Activated naive CD4-positive, alpha-beta T cell treated with anti-CD3 and anti-CD28 coated beads, Interleukin-2, amount 50 U/mL, for 16 hours (primary cell): ENCODE measurements at places on chromosomes 2 and 18.

DNA sequence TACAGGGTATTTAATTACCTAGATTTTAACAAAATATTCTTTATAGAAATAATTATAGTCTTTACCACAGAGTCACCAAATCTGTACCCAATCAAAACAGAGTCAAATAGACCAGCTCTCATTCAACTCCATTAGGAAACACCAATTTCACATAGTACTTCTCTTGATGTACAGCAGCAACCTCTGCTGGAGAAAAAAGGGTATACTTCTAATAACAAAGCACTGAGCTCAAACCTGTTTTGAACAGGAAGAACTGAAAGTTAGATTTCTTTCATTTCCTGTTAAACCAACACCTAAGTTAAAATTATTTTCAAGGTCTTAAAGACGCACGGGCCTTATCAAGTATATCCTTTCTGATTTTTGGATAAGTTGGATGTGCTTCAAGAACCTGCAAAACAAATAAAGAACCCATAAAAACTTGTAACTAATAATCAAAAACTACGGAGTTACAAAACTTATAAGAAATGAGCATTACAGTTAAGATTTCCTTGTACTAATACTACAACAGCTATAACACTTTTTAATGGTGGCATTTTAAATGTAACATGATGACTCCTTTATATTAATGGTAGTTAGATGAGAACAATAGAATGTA lies 79.0 kb downstream of the TTC21B start:
- DNase-seq = no peak

GRCh38 chr2:179268277-179268925 lies 3.8 kb upstream of the SESTD1 start:
- DNase-seq = no peak

DNA sequence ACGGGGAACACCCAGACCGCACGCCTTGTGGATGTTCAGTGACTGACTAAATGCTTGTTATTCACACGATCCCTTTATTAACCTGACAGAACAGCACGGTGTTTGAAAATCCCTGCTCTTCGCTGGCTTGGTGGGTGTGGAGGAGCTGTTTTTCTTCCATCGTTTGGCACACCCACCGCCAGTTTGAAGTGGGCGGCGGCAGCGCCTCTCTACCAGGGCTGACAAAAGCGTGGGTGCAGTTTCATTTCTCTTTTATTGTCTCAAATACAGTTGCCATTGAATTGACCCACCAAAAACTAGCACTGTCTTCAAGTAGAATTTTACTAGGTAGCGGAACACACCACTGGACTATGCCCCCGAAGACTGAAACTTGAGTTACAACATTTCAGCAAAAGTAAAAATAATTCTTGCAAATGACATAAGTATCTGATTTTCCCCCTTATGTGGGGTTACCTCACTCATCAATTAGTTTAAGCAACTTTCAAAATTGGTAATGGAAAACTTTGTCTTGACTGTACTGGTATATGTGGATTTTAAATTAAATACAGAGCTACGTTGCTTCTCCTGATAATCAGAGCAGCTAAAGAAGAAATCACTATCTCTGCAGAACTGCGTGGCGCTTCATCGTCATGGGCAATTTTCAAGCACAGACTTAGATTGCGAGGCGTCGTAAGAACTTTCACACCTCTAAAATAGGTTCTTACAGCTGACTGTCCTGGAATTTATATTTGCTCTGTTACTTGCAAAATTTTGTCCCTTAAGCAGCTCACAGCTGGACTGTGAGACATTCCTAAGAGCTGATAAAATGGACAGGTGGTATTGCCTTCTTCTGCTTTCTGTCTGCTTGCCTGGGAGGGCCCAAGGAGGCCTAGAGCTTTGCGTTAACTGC lies 60.9 kb downstream of the LDLRAD4 start:
- DNase-seq = peak; percentile 55

DNA sequence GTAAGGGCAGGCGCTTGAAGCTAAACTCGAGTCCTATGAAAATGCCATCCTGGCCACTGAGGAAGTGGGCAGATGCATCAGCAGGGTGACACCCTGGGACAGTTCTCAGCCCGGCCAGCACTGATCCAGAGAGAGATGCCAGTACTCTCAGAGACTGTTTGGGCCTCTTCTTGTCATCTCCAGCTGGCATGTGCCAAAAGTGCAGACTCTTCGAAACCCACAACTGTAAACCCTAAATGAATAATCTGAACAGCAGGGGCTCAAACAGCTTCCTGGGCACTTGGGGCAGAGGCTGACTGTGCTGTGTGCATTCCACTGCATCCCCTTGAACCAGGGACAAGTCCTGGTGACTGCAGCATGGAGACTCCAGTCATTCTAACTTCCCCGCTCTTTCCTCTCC lies 204.2 kb upstream of the SMAD2 start:
- DNase-seq = no peak

- DNase-seq = no peak
Observed at GRCh38 chr2:219531639-219532377, 11.8 kb downstream of the CHPF start.

DNA sequence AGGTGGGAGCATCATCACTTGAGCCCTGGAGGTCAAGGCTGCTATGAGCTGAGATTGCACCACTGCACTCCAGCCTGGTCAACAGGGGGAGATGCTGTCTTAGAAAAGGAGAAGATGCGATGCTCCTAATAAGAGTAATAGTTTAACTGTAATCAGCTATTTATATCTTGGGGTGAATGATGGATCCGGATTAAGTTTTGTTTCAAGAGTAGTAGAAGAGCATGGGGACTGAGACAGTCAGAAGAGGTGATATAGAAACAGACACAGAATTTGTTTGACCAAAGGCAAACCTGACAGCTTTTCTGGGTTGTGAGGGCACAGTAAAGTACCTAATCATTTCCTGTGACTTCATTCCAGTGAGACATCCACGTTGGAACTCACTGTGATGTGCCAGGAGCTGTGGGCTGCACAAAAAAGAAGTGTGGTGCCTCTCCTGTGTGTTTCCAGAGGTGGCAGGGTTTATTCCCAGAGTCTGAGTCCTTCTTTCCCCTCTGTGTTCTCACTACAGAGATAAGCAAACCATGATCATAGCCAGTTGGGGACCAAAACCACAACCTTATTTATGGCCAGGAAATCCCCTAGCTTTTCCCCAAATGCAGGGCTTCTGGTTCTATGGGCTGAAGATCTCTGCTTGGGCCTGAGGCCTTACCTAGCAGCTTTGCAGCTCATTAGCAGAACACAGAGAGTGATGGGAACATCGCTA lies 113.7 kb downstream of the XRCC5 start:
- DNase-seq = no peak

GRCh38 chr2:62319070-62319469 lies 123.2 kb downstream of the B3GNT2 start:
- no peak for DNase-seq

- no peak for DNase-seq
Observed at GRCh38 chr2:191538334-191538903, 139.5 kb upstream of the NABP1 start.

- DNase-seq = no peak
Observed at GRCh38 chr2:191899410-191899809, 52.5 kb upstream of the CAVIN2 start.

DNA sequence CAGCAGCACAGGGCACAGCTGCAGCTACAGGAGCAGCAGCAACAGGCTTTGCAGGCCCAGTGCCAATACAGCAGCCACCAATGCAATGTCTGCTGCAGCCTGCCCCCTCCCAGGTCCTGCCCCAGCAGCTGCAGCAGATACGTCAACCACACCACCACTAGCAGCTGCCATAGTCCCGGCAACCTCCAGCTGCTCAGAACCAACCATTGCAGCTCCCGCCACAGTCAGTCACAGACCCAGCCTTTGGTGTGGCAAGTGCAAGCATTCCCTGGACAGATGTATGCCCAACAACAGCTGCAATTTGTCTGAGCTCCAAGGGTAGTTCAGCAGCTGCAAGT lies 53.3 kb upstream of the TUBA3E start:
- no peak for DNase-seq

- DNase-seq = no peak
Observed at GRCh38 chr2:99974682-99975375, 167.6 kb downstream of the AFF3 start.

GRCh38 chr2:233262562-233262961 lies 11.1 kb downstream of the ATG16L1 start:
- no peak for DNase-seq

DNA sequence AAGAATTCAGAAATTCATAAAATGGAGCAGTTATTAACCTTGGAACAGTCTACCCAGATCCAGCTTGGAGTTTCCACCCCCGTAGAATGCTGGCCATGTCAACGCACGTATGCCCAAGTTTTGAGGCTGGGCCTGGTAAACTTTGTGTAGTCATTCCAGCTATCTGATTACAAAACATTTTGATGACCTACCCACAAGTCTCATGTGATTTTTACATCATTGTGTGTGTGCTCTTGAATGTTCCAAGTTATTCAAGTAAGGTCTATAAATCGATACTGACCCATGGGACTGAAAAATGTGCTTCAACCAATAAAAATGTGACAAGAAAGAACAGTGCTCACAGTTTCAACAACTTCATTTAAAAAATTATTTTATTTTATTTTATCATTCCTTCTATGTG lies 32.5 kb upstream of the ICOS start:
- DNase-seq = no peak

- DNase-seq = no peak
Observed at GRCh38 chr18:55839343-55839742, 251.4 kb upstream of the TCF4 start.

GRCh38 chr2:27461118-27461517 lies 18.9 kb downstream of the KRTCAP3 start:
- no peak for DNase-seq

- no peak for DNase-seq
Observed at GRCh38 chr2:169839954-169840746, 12.9 kb downstream of the UBR3 start.

- DNase-seq = no peak
Observed at GRCh38 chr2:228762565-228762964, 508.5 kb downstream of the PID1 start.

DNA sequence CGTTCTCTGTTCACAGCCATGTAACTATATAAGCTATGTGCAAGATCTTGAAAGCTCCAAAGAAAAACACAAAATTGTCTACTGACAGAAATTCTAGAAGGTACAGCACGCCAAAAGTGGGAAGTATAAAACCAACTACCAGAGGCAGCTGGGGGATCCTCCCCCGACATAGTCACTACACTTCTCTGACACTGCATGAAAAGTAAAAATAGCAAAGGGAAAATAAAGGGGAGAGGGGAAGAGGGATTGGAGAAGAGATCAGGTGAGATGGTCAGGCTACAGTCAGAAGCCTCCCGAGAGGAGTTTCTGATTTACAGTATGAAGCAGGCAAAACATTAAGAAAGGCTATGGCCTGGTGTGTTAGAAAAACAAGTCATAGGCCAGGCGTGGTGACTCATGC lies 39.8 kb upstream of the PCBP1 start:
- no peak for DNase-seq

- DNase-seq = peak; percentile 26
Observed at GRCh38 chr2:96325884-96326255, 753 bp downstream of the ITPRIPL1 start.

GRCh38 chr2:201130524-201131186 lies 14.7 kb downstream of the CFLAR start:
- no peak for DNase-seq

DNA sequence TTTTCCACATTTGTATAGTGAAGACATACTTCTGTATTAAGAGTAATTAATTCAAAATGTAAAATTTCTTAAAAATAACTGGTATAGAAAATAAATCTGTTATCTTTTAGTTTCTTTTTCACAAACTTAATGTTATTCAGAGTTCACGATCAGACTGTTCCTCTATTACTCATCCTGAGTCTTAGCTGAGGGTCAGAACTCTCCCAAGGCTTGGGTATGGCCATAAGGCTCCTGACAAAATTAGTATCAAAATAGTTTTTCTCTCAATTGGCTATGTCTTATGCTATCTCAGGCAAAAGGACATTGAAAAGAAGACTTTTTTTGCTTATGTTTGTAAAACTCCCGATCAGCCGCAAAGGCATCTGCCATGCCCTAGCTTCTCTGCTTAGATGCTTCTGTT lies 56.1 kb upstream of the NAB1 start:
- no peak for DNase-seq

DNA sequence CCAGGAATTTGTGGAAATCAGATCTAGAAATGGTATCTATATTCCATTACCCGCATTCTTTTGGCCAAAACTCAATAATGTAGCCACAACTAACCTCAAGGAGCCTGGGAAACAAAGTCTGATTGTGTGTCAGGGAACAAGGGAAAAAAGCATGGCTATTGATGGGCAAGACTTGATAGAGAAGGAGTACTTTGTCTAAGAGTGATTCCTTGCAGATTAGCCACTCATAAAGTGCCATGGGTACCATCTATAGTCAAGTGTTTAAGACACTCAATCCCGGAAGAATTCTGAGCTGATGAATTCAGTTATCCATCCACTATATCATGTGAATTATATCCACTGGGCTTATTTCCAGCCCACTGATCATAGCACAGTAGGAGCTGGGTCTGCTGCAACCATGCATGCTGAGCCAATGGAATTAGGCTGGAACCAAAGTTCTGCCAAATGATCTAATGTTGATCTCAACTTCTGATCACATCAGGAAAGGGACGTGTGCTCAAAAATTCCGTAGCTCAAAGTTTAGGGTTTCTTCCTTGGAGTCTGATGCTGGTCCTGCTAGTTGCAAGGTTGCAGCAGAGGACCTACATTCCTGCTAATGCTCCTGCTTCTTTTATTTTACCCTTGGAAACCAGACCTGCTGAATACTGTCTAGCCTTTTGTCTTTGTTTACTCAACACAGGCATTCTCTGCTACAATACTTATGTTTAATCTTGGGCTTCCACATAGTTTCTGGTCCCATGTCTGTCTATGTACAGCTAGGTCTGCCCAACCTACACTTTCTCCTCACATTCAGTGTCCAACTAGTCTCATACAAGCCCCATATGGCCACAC lies 629.7 kb downstream of the IRS1 start:
- no peak for DNase-seq

DNA sequence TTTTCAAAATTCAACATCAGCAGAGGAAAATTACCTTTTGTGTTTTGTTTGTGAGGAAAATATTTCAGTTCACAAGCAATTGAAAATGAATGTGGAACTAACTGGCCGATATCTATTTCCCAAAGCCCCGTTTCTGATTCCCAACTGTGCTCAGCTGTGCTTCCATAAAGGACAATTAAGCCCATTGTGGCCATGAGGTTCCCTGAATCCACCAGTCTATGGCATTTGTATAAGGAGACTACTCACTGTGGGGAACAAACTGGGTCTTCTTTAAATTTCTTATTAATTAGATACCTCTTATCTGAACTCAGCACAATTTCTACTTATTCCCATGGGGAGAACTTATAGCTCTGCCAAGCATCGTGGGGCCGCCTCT lies 31.4 kb upstream of the AGAP1 start:
- no peak for DNase-seq

GRCh38 chr18:76161983-76162382 lies 333.1 kb downstream of the ZNF516 start:
- no peak for DNase-seq

- DNase-seq = no peak
Observed at GRCh38 chr2:138071720-138072719, 107.7 kb downstream of the HNMT start.
